Osteocyte (in vitro differentiated cells): ENCODE measurements at places on chromosomes 12 and 14.

GRCh38 chr14:38526826-38527501 lies 271.1 kb upstream of the CLEC14A start:
- no peak for DNase-seq
- no peak overlapping the region for H3K27ac ChIP-seq
- H3K27me3 ChIP-seq = no peaks in the 10 kb centered on the region
- H3K4me1 ChIP-seq = no peaks in the 10 kb centered on the region
- no peak overlapping the region for H3K4me3 ChIP-seq

- no peaks in the 10 kb centered on the region for H3K27me3 ChIP-seq
- H3K27ac ChIP-seq = peak overlapping the region; percentile 95
- H3K36me3 ChIP-seq = peaks cover 18% of the 10 kb centered on the region
- peaks cover 37% of the 10 kb centered on the region for H3K4me1 ChIP-seq
Measured at GRCh38 chr14:24196071-24197055, 1.1 kb upstream of the TM9SF1 start.

- H3K4me3 ChIP-seq = no peak overlapping the region
- DNase-seq = no peak
- no peak overlapping the region for H3K27ac ChIP-seq
- no peaks in the 10 kb centered on the region for H3K36me3 ChIP-seq
- H3K4me1 ChIP-seq = peaks cover 34% of the 10 kb centered on the region
Measured at GRCh38 chr14:68608574-68608962, 184.3 kb downstream of the ZFP36L1 start.

GRCh38 chr12:12537421-12537820 lies 25.2 kb downstream of the DUSP16 start:
- no peaks in the 10 kb centered on the region for H3K27me3 ChIP-seq
- H3K4me1 ChIP-seq = peaks cover 6% of the 10 kb centered on the region
- no peak overlapping the region for H3K4me3 ChIP-seq
- H3K36me3 ChIP-seq = peaks cover 2% of the 10 kb centered on the region

- H3K27ac ChIP-seq = no peak overlapping the region
- peaks cover 4% of the 10 kb centered on the region for H3K36me3 ChIP-seq
- peaks cover 21% of the 10 kb centered on the region for H3K4me1 ChIP-seq
- DNase-seq = no peak
- H3K27me3 ChIP-seq = peaks cover 35% of the 10 kb centered on the region
- H3K4me3 ChIP-seq = no peak overlapping the region
Measured at GRCh38 chr12:117192057-117192456, 1.8 kb upstream of the FBXO21 start.

GRCh38 chr12:74541074-74541473 lies 3.4 kb downstream of the ATXN7L3B start:
- no peak for DNase-seq
- H3K27ac ChIP-seq = no peak overlapping the region
- H3K27me3 ChIP-seq = no peaks in the 10 kb centered on the region
- H3K4me3 ChIP-seq = no peak overlapping the region

DNA sequence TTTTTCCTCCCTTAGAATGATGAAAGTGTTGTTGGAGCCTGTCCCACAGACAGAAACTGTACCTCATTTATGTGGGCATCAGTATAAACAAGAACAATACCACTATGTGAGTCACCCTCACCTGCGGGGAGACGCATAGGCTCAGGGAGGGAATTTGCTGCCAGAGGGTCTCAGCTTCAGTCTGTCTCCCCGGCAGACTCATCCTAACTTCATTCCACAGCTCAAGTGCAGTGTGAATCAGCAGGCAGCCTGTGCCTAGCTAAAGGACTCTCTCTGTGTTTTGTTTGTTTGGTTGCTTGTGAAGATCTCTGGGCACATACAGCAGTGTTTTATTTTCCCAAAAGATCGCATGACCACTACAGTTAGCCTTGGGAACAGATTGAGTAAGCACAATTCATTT lies 98.9 kb downstream of the PRKCH start:
- no peaks in the 10 kb centered on the region for H3K36me3 ChIP-seq
- no peak overlapping the region for H3K4me3 ChIP-seq
- no peaks in the 10 kb centered on the region for H3K27me3 ChIP-seq
- DNase-seq = no peak
- H3K27ac ChIP-seq = no peak overlapping the region
- H3K4me1 ChIP-seq = peaks cover 10% of the 10 kb centered on the region

DNA sequence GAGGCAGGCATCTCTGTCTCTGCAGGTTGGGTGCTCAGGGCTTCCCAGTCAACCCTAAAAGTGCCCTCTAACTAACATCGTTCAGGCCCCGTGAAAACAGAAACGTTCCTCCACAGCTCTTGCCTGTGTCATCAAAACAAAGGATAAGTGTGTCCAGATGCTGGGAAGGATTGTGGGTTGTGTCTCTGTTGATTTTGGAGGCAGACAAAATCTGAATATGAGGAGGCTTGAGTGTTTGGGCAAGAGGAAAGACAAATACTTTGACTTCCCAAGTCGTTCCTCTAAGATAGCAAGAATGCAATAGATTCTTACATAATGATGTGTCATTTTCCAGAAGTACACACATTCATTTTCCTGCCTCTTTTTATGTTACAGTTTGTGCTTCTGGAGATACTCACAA lies 52.9 kb downstream of the SERPINA3 start:
- peak overlapping the region; percentile 81 for H3K27ac ChIP-seq
- H3K4me3 ChIP-seq = no peak overlapping the region
- H3K4me1 ChIP-seq = peaks cover 33% of the 10 kb centered on the region
- no peaks in the 10 kb centered on the region for H3K36me3 ChIP-seq

- no peak overlapping the region for H3K4me3 ChIP-seq
- H3K4me1 ChIP-seq = peaks cover 26% of the 10 kb centered on the region
- H3K36me3 ChIP-seq = no peaks in the 10 kb centered on the region
- no peak for DNase-seq
Measured at GRCh38 chr12:26118308-26118707, 6.5 kb downstream of the BHLHE41 start.

- peak overlapping the region; percentile 81 for H3K4me3 ChIP-seq
- peaks cover 45% of the 10 kb centered on the region for H3K4me1 ChIP-seq
- H3K27ac ChIP-seq = peak overlapping the region; percentile 99
Measured at GRCh38 chr12:103929784-103930033, 501 bp upstream of the HSP90B1 start.

DNA sequence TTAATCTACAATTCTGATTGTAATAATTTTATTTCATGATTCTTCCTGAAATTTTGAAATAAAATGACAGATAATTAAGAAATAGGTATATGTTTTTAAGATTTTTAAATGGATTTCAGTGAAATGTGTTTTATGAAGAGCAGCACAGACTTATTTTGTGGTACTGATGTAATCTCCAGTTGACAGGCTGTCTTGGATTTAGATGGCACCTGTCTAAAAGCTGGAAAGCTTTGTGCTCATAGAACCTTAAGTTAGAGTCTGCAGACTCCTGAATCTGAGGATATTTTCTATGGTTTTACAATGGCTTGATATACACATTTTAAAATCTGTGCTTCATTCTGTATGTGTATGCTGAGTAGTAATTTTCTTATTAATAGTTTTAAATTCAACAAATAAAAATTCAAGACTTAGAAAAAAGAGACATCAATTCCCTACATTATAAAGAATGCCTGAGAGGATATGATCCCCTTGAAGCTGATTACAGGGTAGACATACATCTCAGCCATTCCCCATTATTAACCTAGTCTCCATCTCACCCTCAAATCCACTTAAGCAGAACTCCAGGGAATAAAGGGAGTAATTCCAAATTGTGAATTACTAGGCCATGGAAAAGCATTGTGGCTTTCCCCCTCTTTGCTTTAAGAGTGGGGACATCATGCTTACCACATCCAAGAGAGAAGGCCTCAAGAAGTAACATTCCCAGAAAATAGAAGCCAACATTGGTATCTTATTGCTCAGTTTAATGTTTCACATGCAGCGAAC lies 33.7 kb upstream of the ACSS3 start:
- H3K4me1 ChIP-seq = no peaks in the 10 kb centered on the region
- DNase-seq = no peak
- peaks cover 7% of the 10 kb centered on the region for H3K27me3 ChIP-seq
